ENCODE measurements at places on chromosomes 13 and 19. TPM values are rescaled to one million over a fixed set of nuclear protein-coding genes. Genes with fewer than 3 reads are reported as not detected.

DNA sequence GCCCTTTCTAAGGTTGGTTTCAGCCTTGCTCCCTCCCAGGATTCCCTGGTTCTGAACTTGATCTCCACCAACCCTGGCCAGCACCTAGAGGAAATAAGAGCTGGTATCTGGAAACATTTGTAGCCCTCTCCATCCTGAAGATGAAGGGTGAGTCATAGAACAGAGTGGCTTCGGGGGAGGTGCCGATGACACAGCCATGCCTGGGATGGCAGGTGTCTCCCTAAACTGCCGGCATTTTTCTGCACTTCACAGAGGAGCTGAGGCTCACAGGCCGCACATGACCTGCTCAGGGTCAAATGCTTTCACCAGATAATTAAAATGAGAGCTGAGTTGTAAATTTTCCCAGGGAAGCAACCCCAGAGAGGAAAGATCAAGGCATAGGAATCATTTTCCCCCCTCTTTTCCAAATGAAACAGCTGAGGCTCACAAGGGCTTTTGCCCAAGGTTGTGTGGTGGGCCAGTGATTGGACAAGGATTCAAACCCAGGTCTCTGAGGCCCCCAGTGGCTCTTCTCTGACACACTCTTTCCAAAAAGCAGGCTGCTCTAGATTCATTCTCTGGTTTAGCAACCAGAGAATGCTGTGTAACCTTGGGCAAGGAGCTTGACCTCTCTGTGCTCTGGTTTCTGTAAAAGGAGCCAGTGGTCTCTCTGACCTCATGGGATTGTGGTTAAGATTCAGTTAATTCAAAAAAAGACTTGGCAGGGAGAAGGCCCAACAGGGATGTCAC, 1.2 kb upstream of the SLC25A42 start:
- no peak for DNase-seq

GRCh38 chr13:25927363-25927762, 124.5 kb downstream of the SHISA2 start:
- no peak for DNase-seq

Gene SPRED3
- total RNA-seq = 5.2 TPM

- DNase-seq = no peak
Observed at GRCh38 chr19:5698635-5699422, 8.7 kb downstream of the RPL36 start.

All from WTC11 (cell line).